ENCODE measurements at places on chromosomes 16 and 17. TPM values are rescaled to one million over a fixed set of nuclear protein-coding genes. Genes with fewer than 3 reads are reported as not detected.

The IRX3 gene
- total RNA-seq = 6.5 TPM

The GRAP gene
- not detected for total RNA-seq

The RTN4RL1 gene
- total RNA-seq = 0.83 TPM

The KRT20 gene
- total RNA-seq = not detected

DNA sequence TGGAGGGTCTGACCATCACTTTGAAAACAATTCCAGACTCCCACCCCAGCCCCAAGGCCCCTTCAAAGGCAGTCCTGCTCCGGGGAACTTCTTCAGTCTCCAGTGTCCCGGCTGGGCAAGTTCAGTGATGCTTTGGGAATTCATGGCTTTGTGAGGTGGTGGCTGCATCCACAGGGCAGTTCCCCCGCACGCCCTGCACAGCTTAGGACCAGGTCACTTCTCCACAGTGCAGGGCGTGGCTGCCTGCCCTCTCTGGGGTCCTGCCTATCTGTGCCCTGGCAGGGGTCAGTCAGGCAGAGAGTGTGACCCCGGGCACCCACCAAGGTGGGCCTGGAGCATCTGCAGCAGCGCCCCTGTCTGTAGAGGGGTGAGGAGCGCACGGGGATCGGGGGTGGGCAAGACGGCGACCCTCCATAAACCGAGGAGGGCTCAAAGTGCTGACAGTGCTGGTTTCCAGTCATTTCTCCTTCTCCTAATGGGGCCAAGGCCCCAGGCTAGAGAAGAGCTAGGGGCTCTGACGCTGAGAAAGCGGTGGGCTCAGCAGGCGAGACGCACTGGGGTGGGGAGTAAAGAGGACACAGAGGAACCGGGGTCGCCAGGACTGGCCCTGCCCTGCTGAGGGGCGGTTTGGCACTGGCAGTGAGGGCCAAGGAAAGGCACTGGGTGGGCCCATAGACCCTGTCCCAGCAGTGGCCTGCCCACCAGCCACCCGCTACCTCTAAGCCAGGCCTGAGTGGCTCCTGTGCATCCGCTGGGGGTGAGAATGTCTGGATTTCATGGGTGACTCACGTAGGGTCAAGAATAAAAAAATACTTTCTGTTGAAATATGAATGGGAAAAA, 4.2 kb upstream of the ARHGAP27 start:
- DNase-seq = no peak

DNA sequence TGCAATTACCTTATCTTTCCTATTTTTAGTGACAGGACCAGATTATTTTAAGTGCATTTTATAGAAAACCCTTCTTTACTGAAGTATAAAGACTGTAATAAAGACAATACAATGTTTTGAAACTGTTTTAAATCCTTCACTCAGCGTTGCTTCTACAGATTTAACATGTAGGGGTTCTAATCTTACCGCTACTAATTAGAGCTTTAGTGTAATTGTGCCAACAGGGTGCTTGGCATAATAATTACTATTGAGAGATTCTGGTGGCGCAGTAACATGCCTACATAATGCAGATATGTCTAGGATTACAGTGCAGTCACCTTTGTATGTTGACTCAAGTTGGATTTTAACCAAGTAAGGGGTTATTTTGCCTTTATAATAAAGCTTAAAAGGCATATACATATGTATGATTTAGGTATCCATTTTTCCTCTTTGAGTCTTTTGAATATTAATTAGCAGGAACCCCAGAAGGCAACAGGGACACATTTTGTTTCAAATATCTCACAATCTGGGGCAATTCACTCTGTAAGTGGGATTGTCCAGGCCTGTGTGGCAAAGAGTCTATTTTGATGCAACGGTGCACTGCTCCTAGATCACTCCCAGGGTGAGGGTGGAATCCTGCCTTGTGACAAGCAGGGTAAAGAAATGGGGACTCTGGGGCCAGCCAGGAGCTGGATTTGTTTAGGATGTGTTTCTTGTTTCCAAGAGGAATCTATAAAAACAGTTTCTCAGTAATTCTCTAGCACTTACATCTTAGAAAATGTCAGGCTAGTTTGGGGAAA, 604.7 kb upstream of the SALL1 start:
- no peak for DNase-seq

- DNase-seq = no peak
Observed at GRCh38 chr16:60225541-60225940, 1491.4 kb upstream of the GOT2 start.
